ENCODE measurements at places on chromosomes 3 and 15.

GRCh38 chr3:191391861-191392808 is 61.8 kb upstream of the UTS2B start:
- DNase-seq = no peak

DNA sequence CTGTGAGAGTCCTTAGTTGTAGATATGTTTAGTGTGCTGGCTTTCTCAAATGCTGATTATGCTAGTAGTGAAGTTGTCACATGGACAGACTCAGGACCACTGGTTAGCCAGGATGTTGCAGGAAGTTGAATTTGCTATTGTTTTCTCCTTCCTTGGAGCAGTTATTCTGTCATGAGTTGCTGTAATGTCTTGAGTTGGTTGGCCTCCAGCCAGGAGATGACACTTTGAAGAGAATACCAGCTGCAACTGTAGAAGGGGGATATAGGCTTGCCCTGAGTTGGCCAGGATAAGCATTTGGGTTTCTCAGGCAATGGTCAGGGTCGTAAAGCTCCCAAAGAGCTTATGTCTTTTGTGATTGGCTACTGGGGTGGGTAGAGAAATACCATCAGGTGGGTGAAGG is 206.7 kb downstream of the ZNF621 start:
- DNase-seq = no peak

DNA sequence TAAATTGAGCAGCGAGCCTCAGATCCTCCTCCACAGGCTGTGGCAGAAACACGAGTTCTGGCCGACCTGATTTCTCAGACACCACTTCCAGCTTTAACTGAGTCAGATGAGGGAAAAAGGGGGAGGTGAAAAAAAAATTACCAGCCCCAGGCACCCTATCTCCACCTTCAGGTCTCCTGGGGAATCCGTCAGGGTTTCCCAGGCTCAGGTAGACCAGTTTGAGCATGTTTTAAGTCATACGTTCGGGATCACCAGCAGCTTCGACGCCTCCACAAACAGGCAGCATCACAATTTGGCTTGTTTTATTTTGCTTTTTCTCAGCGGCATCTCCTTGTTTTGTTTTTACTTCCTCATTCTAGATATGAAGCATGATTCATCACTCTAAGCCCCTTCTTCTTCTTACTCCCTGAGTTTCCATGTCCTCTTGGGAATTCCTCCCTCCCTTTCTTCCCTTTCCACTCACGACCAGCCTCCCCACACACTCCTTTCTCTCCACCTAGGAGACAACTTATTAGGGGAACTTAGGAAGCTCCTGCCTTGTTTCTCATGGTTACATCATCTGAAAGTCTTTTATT is 190.1 kb downstream of the ZNF621 start:
- DNase-seq = no peak

- DNase-seq = peak; percentile 93
Observed at GRCh38 chr3:100045696-100046095, 68.6 kb downstream of the FILIP1L start.

DNA sequence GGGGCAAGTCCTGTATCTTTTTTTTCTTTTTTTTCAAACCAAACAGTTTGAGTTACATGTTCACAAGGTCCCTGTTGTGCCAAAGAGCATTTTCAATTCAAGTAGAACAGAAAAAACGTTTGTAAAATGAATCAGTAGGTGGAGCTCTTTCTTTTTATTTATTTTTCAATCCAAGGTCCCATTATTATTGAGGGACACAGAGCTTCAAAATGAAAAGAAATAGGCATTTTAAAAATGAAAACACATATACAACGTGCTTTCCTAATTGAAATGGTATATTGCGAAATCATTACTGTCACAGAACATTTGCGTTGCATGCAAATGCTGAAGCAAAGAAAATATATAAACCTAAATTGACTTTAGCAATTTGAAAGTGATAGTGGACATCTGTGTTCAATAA is 711.0 kb downstream of the MECOM start:
- peak; percentile 76 for DNase-seq

DNA sequence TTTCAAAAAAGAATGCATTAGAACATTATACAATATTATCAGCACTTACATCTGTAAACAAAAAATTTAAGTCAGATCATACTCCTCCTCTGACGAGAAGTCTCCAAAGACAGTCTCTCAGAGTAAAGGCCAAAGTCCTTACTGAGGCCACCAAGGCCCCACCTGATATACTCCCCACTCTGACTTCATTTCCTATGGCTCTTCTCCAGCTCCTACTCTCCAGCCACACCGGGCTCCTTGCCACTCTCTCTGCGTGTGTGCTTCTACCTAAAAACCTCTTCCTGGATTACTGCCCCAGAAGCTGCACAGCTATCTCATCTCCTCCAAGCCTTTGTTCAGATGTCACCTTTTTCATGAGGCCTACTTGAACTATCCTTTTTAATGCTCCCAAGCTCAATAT is 5.0 kb downstream of the DCP1A start:
- DNase-seq = peak; percentile 47
